Caco-2 (cell line): ENCODE measurements at places on chromosomes 5 and 9. TPM values are rescaled to one million over a fixed set of nuclear protein-coding genes. Genes with fewer than 3 reads are reported as not detected.
A peak's percentile ranks its signal among the peaks of the same experiment; 100 is the strongest.

GRCh38 chr5:135033901-135034235 lies at the start of gene PITX1:
Gene PITX1 (minus strand): TSS chr5:135034228. CDS start chr5:135033881, 347 bp downstream.
- H3K27me3 ChIP-seq, result no peaks in the 10 kb centered on the region
- DNase-seq, result no peak
- peak within 1 kb of the TSS; percentile 91 for H3K27ac ChIP-seq
- peaks cover 3% of the 10 kb centered on the region for H3K36me3 ChIP-seq

DNA sequence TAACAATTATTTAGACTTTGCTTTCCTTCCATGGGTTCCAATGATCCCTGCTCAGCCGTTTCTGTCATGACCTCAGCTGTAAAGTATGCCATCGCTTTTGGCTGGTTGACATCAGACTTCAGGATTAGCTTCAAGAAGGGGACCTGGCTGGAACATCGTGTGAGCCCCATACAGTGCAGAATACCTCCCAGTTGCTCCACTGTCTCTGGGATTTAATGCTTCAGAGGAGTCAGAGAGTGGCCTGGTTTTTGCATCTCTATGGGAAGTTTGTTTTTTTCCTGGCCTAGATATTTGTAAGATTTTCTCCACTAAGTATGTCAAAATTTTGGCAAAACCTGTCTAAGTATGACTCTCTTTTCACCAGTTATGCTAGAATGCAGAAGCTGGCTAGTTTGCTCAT lies 216.9 kb downstream of the GABBR2 start:
- H3K4me3 ChIP-seq, result no peak overlapping the region
- no peaks in the 10 kb centered on the region for H3K27me3 ChIP-seq
- no peaks in the 10 kb centered on the region for H3K36me3 ChIP-seq
- no peak overlapping the region for H3K27ac ChIP-seq

- H3K36me3 ChIP-seq, result no peaks in the 10 kb centered on the region
- H3K27me3 ChIP-seq, result no peaks in the 10 kb centered on the region
- no peak for DNase-seq
- 0 out of 2 replicates have a peak, but pooled peaks cover under 1% of the 10 kb centered on the region for H3K4me1 ChIP-seq
These were observed 235.7 kb downstream of the HSPA4 start for GRCh38 chr5:133287500-133287899.

DNA sequence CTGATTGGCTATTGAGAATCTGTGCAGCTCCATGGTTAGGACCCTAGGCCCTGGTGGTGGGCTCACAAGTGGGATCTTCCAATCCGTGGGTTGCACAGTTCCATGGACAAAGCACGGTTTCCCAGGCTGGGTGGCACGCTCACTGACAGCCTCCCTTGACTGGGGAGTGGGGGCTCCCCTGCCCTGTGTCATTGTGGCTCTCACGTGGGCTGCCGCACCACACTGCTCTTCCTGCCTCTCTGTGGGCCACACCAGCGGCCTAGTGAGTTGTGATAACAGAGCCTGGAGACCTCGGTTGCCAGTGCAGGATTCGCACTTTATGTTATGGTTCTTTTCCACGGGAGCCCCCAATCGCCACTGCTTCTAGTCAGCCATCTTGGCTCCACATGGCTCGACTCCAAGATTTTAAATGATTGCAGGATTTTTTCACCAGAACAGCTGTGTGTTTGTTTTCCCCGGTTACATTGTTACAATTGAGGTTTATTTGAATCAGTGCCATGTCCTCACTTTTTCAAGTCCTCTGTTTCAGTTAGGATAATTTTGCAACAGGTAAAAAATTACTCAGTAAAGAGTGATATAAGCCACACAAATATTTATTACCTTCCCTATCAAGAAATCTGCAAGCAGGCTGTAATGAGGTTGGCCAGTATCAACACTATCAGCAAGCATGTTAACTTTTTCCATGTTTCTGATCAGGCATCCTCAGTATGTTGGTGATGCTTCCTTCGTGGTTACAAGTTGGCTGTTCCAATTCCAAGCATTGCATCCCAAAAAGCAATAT lies 253.8 kb downstream of the ZNF608 start:
- H3K27me3 ChIP-seq, result no peaks in the 10 kb centered on the region
- no peak overlapping the region for H3K4me3 ChIP-seq
- H3K27ac ChIP-seq, result no peak overlapping the region

DNA sequence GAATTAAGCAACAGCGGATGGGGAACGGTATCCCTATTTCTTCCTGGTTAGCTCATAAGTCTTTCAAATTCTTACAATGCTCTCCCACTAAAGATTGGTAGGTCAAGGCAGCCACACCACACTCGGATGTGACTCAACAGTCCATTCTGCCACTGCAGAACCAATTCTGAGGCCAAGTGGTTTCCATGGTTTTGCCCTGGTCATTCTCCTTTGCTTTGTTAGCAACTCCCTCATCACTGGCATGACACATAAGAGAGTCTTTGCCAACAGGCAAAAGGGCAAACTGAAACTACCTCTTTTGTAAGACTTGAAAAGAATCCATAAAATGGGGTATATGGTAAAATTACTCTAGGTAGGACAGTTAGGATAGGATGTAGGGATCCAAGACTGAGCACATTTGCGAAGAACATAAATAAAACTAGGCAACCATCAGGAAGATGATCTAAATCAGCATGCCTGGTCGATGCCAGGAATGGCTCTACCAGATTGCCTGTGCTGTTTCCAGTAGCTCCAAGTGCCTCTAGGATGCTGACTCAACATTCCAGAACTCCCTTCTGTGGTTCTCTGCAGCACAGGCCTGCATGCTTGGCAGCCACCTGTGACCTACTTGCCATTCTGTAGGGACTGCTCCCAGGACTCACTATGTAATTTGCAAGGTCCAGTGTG lies 105.4 kb downstream of the DCP2 start:
- no peaks in the 10 kb centered on the region for H3K27me3 ChIP-seq
- H3K4me1 ChIP-seq, result no peaks in the 10 kb centered on the region; the same call in 1 of the 2 replicates
- H3K4me3 ChIP-seq, result no peak overlapping the region
- no peak for DNase-seq

GRCh38 chr5:76163111-76163628 lies 80.0 kb downstream of the SV2C start:
- no peak for DNase-seq
- no peak overlapping the region for H3K4me3 ChIP-seq
- no peak overlapping the region for H3K27ac ChIP-seq
- H3K27me3 ChIP-seq, result no peaks in the 10 kb centered on the region
- H3K36me3 ChIP-seq, result no peaks in the 10 kb centered on the region
- H3K4me1 ChIP-seq, result no peaks in the 10 kb centered on the region

Gene ENTPD8
- total RNA-seq, result 8.5 and 8.6 TPM in 2 replicates

Gene STPG3
- total RNA-seq, result not detected in 2 replicates

Gene FOXD4L5
- 0.25 and 0.42 TPM in 2 replicates for total RNA-seq

Gene IL33
- not detected in 2 replicates for total RNA-seq
